ENCODE measurements at places on chromosomes 6 and 20. TPM values are rescaled to one million over a fixed set of nuclear protein-coding genes. Genes with fewer than 3 reads are reported as not detected.

- H3K27me3 ChIP-seq, result no peaks in the 10 kb centered on the region
- no peak overlapping the region for H3K27ac ChIP-seq
- H3K4me1 ChIP-seq, result peaks cover 33% of the 10 kb centered on the region
- DNase-seq, result no peak
- H3K4me3 ChIP-seq, result no peak overlapping the region
- no peaks in the 10 kb centered on the region for H3K36me3 ChIP-seq
Observed at GRCh38 chr6:90372450-90372849, 75.8 kb upstream of the BACH2 start.

DNA sequence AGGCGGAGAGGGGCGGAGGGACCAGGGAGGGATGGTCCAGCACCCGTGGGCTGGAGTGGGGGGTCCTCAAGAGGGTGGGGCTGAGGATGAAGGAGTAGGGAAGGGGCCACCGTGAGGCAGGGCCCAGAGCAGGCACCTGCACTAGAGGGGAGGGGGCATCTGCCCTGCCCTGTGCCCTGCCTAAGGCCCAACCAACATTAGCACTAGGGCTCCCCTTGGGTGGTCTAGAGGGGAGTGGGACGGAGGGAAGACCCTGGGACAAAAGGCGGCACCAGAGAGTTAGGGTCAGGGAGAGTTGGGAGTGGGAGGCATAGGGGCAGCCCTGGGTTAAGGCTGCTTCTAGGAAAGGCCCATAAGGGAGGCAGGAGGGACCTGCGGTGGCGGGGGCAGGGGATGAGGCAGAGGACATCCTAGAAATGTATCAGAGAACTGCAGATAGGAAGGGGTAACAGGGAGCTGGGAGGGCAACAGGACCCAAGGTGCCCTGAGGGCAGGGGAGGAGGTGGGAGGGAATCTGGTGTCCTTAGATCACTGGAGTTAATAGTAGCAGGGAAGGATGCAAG lies 24.5 kb downstream of the HLA-F start:
- DNase-seq, result no peak
- peaks cover 20% of the 10 kb centered on the region for H3K4me1 ChIP-seq
- peak overlapping the region; percentile 88 for H3K4me3 ChIP-seq
- H3K27me3 ChIP-seq, result no peaks in the 10 kb centered on the region
- H3K27ac ChIP-seq, result no peak overlapping the region

DNA sequence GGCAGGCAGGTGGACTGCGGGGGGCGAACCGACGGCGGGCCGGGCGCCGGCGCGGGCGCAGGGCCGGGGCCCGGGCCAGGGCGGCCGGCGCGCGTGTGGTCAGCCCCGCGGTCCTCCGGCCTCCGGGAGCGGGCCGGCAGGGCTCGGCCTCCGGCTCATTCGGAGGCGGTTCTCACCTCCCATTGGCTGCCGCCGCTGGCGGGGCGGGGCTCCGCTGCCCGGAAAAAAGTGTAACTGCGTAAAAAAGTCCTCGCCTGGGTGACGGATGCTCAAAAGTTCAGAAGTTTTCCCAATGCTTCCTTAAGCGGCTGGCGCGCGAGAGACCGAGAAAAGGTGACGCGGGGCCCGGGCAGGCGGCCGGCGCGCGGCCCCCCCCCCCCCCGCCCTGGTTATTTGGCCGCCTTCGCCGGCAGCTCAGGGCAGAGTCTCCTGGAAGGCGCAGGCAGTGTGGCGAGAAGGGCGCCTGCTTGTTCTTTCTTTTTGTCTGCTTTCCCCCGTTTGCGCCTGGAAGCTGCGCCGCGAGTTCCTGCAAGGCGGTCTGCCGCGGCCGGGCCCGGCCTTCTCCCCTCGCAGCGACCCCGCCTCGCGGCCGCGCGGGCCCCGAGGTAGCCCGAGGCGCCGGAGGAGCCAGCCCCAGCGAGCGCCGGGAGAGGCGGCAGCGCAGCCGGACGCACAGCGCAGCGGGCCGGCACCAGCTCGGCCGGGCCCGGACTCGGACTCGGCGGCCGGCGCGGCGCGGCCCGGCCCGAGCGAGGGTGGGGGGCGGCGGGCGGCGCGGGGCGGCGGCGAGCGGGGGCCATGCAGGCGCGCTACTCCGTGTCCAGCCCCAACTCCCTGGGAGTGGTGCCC lies at the start of gene FOXC1:
TSS of gene FOXC1 (plus strand) at position 268 of the 849 bp plus-strand sequence. CDS start at position 799, 531 bp downstream.
- no peak within 1 kb of the TSS for H3K27ac ChIP-seq
- H3K4me3 ChIP-seq, result peak within 1 kb of the TSS; percentile 44
- H3K4me1 ChIP-seq, result peaks cover 79% of the 10 kb centered on the region
- no peaks in the 10 kb centered on the region for H3K36me3 ChIP-seq

The ATP6V1G2 gene
- total RNA-seq, result 4.4 TPM

DNA sequence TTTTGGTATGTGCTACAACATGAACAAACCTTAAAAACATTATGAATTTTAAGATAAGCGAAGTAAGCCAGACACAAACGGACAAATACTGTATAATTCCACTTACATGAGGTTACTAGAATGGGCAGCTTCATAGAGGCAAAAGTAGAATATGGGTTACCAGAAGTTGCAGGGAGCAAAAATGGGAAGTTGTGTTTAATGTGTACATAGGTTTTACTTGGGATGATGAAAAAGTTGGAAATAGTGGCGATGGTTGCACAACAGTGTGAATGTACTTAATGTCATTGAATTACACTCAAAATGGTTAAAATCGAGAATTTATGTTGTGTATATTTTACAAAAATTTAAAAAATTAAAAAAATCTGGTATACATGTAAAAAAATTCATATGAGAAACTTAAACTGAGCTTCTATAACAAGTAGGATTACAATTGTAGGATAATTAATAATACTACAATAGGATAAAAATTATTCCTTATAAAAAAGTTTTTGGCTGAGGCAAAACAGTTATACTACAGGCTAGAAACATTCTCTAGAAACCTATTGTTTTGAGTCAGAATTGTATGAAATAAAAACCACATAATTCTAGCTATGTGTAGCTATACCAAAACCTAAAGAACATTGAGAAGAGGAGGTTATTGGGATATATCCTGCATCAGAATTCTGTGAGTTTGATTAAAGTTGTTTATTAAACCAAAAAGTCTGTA lies 24.8 kb upstream of the DYNLRB1 start:
- no peak for DNase-seq
- no peak overlapping the region for H3K27ac ChIP-seq
- no peaks in the 10 kb centered on the region for H3K27me3 ChIP-seq

The SIRPB1 gene
- 1.3 TPM for total RNA-seq

- H3K4me1 ChIP-seq, result no peaks in the 10 kb centered on the region
- H3K36me3 ChIP-seq, result no peaks in the 10 kb centered on the region
- peak; percentile 47 for DNase-seq
- no peaks in the 10 kb centered on the region for H3K27me3 ChIP-seq
- H3K4me3 ChIP-seq, result no peak overlapping the region
Observed at GRCh38 chr6:129621252-129621651, 88.7 kb downstream of the ARHGAP18 start.

- DNase-seq, result peak; percentile 55
- no peaks in the 10 kb centered on the region for H3K36me3 ChIP-seq
- no peaks in the 10 kb centered on the region for H3K27me3 ChIP-seq
- H3K4me3 ChIP-seq, result no peak overlapping the region
Observed at GRCh38 chr6:11387707-11388430, 149.7 kb upstream of the TMEM170B start.

DNA sequence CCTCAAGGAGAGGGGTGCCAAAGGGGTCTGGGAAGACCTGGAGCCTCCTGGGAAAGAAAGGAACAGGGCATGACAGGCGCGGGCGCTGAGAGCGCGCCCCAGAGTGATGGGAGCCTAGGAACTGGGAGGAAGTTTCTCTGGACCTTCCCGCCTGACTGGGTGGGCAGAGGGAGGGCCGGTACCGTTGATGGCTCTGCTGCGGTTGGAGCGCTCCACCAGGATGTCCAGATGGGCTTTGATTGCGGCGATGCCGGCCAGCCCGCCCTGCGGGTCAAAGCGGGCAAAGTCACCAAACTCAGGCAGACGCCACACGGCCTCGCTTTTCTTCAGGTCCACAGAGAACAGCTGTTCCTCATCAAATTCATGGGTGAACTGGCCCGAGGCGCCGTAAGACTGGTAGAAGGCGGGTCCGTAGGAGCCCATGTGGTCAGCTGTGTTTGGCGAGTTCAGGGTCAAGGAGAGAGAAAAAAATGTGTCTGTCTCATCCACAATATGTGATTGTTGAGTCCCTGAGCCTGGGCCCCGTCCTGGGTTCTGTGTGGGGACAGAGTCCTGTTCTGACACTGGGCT lies 1.5 kb downstream of the HLA-DOA start:
- H3K27me3 ChIP-seq, result no peaks in the 10 kb centered on the region
- H3K4me3 ChIP-seq, result peak overlapping the region; percentile 60
- H3K4me1 ChIP-seq, result peaks cover 33% of the 10 kb centered on the region
- no peak for DNase-seq

DNA sequence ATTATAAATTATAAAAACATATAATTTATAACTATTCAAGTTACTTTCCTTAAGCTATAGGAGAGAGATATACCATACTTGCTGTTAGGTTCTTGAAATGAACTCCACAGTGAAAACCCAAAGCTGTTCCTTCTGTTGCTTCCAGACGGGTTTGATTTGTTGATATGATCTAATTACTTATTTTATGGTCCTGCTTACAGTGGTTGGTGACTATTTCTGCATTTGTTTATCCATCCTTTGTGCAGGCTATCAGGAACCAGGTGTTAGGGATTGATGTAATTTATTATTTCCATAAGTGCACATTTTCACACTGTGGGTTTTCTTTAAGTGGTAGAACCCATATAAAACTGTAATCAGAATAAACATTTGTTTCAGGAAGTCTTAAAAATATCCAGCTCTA lies 167.1 kb downstream of the KIF6 start:
- no peak overlapping the region for H3K27ac ChIP-seq
- no peak overlapping the region for H3K4me3 ChIP-seq
- no peak for DNase-seq
- H3K27me3 ChIP-seq, result peaks cover 6% of the 10 kb centered on the region
- no peaks in the 10 kb centered on the region for H3K4me1 ChIP-seq

- no peaks in the 10 kb centered on the region for H3K27me3 ChIP-seq
- no peak overlapping the region for H3K4me3 ChIP-seq
- peak; percentile 5 for DNase-seq
Observed at GRCh38 chr20:58911309-58911708, 58.8 kb downstream of the GNAS start.

DNA sequence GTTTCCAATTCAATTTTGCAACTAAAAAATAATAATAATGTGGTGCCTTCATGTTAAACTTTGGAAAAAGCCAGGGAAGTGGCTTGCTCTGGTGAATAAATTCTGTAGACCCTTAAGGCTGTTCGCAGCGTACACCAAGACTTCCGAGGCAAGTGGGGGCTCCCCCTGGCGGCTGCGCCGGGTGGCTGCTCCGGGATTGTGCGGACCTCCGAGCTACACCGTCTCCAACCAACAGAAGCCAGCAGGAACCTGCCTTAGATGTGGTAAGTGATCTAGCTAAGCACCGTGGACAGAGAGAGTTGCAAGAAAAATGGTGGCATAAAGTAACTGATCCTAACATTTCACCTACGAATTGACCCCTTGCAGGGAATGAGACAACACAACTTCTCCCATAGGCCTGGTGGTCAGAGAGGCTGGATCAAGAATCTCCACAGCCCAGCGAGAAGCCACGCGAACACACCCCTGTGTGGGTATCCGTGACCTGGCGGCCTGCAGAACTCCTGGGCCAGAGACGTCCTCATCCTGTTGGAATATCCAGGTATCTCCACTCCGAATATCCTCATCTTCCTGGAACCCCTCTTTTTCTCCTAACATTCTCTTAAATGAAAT lies 69.6 kb downstream of the TBXT start:
- no peak overlapping the region for H3K4me3 ChIP-seq
- no peaks in the 10 kb centered on the region for H3K27me3 ChIP-seq
- no peaks in the 10 kb centered on the region for H3K36me3 ChIP-seq
- H3K27ac ChIP-seq, result no peak overlapping the region

DNA sequence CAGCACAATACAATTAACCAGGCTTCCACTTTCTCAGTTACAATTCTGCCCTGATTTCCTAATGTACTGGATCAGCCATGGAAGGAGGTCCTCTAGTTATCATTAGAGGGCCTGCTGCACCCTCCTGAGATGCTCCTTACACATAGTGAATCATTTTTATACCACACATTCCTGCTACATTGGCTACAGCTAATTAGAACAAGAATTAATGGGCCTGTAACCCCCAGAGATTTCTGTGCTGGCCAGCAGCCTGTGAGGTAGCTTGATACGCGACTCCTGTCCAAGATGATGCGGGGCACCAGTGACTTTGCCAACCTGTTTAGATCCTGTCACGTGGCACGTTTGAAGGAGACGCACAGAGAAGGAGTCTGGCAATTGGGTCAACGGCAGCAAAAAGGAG lies 422.8 kb downstream of the EPM2A start:
- H3K4me3 ChIP-seq, result no peak overlapping the region
- no peaks in the 10 kb centered on the region for H3K4me1 ChIP-seq
- no peak overlapping the region for H3K27ac ChIP-seq

The TTI1 gene
- 33.9 TPM for total RNA-seq

GRCh38 chr20:63135411-63135810 lies 80.5 kb downstream of the YTHDF1 start:
- H3K4me1 ChIP-seq, result no peaks in the 10 kb centered on the region
- H3K27ac ChIP-seq, result no peak overlapping the region
- no peaks in the 10 kb centered on the region for H3K36me3 ChIP-seq
- H3K4me3 ChIP-seq, result no peak overlapping the region
- no peak for DNase-seq
- H3K27me3 ChIP-seq, result no peaks in the 10 kb centered on the region

- peaks cover 33% of the 10 kb centered on the region for H3K4me1 ChIP-seq
- H3K27ac ChIP-seq, result peak overlapping the region; percentile 80
- H3K4me3 ChIP-seq, result no peak overlapping the region
- no peak for DNase-seq
- no peaks in the 10 kb centered on the region for H3K27me3 ChIP-seq
Observed at GRCh38 chr6:90249034-90249433, 47.6 kb downstream of the BACH2 start.

- H3K36me3 ChIP-seq, result no peaks in the 10 kb centered on the region
- no peak overlapping the region for H3K27ac ChIP-seq
- peaks cover 11% of the 10 kb centered on the region for H3K4me1 ChIP-seq
- DNase-seq, result peak; percentile 13
- H3K4me3 ChIP-seq, result no peak overlapping the region
Observed at GRCh38 chr6:1482381-1483166, 93.2 kb downstream of the FOXF2 start.

The LTB gene
- total RNA-seq, result 488 TPM
